ENCODE measurements at places on chromosomes 4 and X. TPM values are rescaled to one million over a fixed set of nuclear protein-coding genes. Genes with fewer than 3 reads are reported as not detected.

DNA sequence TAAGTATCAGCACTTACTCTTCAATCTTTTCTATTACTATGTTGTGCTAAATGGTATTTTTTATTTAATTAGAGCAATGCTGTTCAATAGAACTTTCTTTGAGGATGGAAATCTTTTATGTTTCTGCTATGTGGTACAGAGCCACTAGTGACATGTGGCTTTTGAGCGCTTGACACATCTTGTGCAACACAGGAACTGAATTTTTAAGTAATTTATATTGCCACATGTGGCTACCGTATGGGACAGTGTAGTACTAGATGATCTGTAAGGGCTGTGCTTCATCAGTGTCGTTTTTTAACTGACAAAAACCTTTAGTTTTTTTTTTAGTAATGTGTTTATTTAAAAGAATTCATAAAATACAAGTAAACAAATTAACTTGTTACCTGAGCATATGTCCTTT lies 22.4 kb downstream of the HPRT1 start:
- no peak for DNase-seq

- no peak for DNase-seq
Observed at GRCh38 chr4:27062256-27062655, 201.6 kb downstream of the STIM2 start.

- no peak for DNase-seq
Observed at GRCh38 chrX:48702032-48702431, 5.5 kb downstream of the SUV39H1 start.

GRCh38 chr4:74009307-74009706 lies 10.8 kb upstream of the CXCL5 start:
- no peak for DNase-seq

FGA gene
- total RNA-seq = 6.1 TPM

All from kidney (tissue), 22 donors.